ENCODE measurements at places on chromosomes 11 and 22.

- DNase-seq, result no peak
These were observed 7.0 kb upstream of the LYVE1 start for GRCh38 chr11:10575346-10576034.

DNA sequence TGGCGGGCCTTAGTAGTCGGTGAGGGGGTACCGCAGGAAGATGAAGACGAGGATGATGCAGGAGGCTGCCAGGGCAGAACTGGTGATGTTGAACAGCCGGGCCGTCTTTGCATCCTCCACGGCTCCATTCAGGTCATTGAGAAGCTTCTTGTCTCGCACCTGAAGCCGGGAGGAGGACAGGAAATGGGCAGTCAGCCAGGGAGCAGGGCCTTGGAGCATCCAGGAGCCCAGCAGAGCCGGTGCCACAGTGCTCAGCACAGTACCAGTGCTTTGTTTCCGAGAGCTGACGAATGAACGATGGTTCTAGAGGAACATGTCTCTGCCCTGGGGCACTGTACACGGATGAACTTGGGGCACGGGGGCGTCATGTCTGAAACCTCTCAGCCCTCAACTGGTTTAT is 15.1 kb downstream of the IFITM10 start:
- no peak for DNase-seq

- no peak for DNase-seq
These were observed 42.9 kb downstream of the IRAG1 start for GRCh38 chr11:10650630-10651029.

GRCh38 chr11:120306519-120307242 is 18.4 kb upstream of the TLCD5 start:
- no peak for DNase-seq

GRCh38 chr22:47839595-47840227 is 1077.3 kb downstream of the TBC1D22A start:
- no peak for DNase-seq

- DNase-seq, result no peak
These were observed 170.4 kb upstream of the CTSC start for GRCh38 chr11:88507771-88508417.

DNA sequence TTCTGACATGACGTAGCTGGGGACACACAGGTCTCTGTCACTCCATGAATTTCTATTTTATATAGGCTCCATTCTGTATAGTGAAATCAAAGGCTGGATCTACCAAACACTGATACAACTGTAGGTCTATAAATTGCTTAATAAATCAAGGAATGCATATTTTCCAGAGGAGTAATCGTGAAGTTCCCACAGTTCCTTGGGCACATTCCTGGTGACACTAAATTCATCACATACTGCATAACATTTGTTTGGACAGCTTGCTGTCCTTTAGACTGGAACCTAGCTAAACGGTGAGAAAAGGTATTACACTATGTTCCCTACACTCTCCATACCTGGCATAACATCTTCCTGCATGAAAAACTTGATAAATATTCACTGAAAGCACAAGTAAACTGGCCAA is 41.6 kb upstream of the UCP3 start:
- DNase-seq, result no peak

- DNase-seq, result no peak
These were observed 231.2 kb upstream of the MTNR1B start for GRCh38 chr11:92738276-92738675.

GRCh38 chr11:108432783-108433182 is 34.5 kb downstream of the C11orf65 start:
- no peak for DNase-seq

DNA sequence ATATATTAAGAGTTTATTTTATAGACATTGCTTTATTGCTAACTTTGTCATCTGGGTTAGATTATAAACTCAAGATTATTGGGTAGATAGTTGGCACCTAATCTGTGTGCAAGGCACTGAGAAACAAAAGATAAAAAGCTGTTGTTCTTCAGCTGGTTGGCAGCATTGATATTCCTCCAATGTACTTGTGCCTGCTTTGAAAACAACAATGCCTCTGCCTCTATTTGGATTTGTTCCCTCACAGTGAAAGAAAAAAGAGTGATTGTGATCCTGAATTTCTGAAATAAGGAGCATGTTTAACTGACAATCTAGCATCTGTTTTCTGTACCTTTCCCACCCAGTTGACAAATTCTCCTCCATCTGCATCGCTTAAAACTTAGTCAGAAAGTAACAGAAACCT is 98.3 kb downstream of the TYR start:
- no peak for DNase-seq

- no peak for DNase-seq
These were observed 36.1 kb downstream of the RPUSD4 start for GRCh38 chr11:126175393-126175792.

DNA sequence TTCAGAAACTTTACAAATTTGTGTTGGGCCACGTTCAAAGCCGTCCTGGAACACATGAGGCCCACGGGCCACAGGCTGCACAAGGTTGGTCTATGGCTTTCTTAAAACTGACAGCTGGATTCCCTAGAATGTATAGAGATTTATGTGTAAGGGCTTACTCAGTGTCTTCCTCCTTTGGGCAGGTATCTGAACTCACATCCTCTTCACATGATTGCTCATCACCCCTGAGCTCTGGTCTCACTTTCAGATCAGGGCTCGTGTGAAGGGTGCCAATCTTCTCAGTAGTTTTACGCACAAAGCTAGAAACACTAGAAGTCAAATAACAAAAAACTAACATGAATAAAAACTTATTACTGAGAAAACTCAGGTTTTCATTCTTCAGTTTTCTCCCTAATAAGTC is 27.1 kb downstream of the HPS5 start:
- no peak for DNase-seq

DNA sequence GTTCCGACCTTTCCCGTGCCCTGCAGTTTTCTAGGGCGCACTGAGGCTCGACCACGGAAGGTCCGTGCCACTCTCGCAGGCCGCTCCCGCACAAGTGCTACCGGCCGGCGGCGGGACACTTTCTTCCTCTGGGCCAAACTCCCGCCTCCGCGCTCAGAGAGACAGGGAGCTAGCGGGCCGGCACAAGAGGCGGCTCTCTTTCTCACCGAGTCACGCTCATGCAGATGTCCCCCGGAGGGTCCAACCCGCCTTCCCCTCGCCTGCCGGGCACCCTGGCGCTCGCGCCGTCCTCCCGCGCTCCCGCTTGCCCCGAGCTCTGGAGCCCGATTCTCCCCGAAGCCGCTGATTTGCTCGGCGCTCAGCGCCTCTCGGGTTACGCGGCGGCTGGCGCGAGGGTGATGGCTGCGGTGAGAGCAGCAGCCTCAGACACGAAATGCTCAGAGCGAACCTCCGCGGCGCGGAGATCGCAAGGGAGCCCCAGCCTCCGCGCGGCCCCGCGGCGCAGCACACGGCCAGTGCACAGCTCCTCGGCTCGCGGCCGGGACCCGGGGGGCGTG is 1.0 kb downstream of the LMO1 start:
- no peak for DNase-seq

GRCh38 chr22:49077036-49077393 is 750.7 kb downstream of the BRD1 start:
- DNase-seq, result no peak

DNA sequence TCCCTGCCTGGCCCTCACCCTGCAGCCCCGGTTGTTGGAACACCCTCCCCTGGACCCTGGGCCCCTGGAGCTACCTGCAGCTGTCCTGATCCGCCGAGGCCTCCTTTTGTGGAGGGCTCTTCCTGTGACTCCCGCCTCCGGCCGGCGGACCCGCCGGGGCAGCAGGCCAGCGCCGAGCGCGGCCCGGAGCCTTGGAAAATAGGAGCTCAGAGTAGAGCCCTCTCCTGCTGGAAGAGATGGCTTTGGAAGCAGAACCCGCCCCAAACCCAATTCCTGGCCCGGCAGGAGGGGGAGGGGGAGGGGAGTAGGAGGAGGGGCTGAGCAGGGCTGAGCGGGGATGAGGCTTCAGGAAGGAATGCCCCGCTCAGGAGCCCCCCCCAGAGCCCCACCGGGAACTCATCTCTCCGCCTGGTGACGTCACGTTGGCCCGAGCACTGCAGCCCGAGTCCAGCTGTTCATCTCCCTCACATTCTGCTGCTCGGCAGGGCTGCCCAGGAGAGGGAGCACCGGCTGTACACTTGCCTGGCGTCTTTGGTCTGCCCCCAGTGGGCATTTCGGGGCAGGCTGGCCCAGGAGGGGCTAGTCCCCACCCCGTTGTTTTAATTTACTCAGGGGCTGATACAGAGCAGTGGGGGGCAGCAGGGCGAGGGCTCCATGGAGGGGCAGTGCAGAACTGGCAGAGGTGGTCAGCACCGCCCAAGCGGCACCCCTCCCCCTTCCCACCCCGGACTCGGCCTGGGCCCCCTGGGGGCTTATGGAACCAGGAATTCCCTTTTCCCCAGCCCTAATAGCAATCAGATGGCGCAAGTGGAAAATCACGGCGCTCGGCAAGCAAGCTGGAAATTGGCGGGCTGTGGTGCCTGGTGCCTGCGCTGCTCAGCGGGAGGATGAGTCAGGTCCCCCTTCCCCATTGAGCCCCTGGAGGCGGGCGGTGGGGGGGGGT is at the start of gene MRGPRF:
TSS of gene MRGPRF (minus strand) at position 238 of the 943 bp plus-strand sequence. CDS start 3,345 bp downstream, outside the sequence.
- no peak for DNase-seq

GRCh38 chr11:80960381-80961029 is 1519.7 kb upstream of the TENM4 start:
- DNase-seq, result no peak

DNA sequence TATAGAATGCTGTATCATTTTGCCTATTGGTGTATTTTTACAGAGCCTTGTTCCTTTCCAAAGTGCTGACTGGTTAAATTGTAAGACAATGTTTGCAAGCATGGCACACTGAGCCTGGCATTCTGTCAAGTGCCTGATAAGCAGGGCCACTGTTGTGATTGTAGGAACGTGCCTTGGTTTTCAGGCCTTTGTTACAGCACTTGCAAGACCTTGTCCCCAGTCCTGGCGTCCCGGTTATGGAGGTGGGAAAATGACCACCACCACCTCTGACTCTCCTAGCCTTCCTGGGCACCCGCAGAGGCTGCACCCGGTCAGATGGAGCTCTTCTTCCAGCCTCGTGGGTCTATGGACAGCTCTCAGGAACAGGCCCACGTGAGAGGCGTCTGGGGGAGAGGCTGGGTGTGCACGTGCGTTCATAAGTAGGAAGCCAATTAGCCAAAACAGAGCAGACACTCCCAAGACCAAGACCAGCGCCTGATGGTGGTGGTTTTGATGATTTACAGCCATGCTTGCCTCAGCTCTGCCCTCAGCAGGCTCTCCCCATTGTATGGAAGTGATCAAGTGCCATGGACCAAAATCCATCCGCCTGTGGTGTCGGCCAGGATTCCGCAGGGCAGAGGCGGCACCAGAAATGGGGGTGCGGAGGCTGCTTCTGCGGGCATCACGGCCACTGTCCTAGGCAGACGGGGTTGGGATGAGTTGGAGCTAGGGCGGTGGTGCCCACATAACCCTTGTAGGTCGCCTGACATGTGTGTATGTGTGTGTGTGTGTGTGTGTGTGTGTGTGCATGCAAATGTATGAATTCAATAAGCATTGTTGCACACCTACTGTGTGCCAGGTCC is 89.8 kb downstream of the RTL6 start:
- no peak for DNase-seq

- no peak for DNase-seq
These were observed 66.7 kb upstream of the LMO1 start for GRCh38 chr11:8330404-8330803.

DNA sequence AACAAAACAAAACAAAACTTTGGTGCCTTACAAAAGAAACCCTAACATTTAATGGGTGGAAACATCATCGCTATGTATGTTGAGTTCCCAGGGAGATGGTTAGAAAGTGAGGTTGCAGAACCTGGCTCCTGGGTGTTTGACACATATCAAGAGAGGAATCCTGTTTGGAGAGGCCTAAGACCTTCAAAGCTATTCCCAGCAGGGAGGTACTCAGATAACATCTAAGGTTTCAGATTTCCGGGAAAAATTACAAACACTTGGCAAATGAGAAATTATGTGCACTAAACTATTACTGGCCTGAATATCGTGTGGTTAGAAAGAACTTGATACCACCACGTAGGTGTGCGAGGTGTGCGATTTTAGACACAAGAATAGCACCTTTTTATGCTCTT is 18.5 kb downstream of the TRIM5 start:
- DNase-seq, result no peak

DNA sequence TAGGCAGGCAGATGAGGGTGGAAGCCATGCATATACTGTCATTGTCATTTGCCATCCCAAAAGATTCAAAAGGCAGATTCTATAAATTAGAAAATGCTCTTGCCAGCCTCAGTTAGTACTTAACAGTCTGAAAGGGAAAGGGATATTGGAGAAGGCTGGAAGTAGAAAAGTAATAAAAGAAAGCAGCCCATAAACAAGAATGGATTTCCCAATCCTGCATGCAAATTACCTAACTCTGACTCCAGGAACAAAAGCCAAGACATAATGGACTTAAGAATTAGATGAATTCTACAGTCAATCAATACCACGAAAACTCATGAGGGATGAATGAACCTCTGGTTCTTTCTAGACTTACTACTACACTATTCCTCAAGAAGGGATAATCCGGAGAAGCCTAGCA is 5.9 kb downstream of the PAK1 start:
- DNase-seq, result no peak

- DNase-seq, result no peak
These were observed 5.7 kb upstream of the TNFRSF13C start for GRCh38 chr22:41932353-41932752.

- no peak for DNase-seq
These were observed 161.9 kb upstream of the TTC12 start for GRCh38 chr11:113152500-113152899.

- DNase-seq, result no peak
These were observed 14.6 kb upstream of the ARHGEF17 start for GRCh38 chr11:73293356-73293936.

All from activated CD8-positive, alpha-beta memory T cell treated with anti-CD3 and anti-CD28 coated beads for 1 hour (primary cell).